ENCODE measurements at places on chromosomes 13 and 19. TPM values are rescaled to one million over a fixed set of nuclear protein-coding genes. Genes with fewer than 3 reads are reported as not detected.

FREM2 gene
- not detected for total RNA-seq

SULT2B1 gene
- total RNA-seq, result not detected

RFPL4A gene
- total RNA-seq, result not detected

SLC17A7 gene
- not detected for total RNA-seq

Measured in activated naive CD8-positive, alpha-beta T cell treated with anti-CD3 and anti-CD28 coated beads for 36 hours (primary cell).